ENCODE measurements at places on chromosomes 16 and 17.

- no peak for DNase-seq
These were observed 47.3 kb downstream of the MIS12 start for GRCh38 chr17:5533486-5534315.

DNA sequence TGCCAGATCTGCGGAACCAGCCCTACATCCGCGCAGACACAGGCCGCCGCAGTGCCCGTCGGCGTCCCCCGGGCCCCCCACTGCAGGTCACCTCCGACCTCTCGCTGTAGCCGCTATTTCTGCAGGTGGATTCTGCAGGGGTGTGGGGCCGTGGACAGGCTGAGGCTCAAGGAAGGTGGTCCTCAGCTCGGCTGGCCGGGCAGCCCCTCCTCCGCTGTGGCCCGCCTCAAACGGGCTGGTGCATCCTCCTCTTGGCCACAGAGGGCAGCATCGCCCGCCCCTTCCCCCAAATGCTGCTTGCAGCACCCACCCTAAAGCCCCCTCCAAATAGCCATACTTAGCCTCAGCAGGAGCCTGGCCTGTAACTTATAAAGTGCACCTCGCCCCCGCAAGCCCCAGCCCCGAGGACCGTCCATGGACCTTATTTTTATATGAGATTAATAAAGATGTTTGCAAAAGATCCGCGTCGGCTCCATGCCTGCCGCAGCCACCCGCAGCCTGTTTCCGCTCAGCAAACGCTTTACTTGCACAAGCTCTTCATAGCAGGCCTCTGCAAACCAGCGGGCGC, 14.9 kb downstream of the SPATA32 start:
- DNase-seq = no peak

GRCh38 chr16:79856581-79856980, 256.0 kb upstream of the MAF start:
- no peak for DNase-seq

DNA sequence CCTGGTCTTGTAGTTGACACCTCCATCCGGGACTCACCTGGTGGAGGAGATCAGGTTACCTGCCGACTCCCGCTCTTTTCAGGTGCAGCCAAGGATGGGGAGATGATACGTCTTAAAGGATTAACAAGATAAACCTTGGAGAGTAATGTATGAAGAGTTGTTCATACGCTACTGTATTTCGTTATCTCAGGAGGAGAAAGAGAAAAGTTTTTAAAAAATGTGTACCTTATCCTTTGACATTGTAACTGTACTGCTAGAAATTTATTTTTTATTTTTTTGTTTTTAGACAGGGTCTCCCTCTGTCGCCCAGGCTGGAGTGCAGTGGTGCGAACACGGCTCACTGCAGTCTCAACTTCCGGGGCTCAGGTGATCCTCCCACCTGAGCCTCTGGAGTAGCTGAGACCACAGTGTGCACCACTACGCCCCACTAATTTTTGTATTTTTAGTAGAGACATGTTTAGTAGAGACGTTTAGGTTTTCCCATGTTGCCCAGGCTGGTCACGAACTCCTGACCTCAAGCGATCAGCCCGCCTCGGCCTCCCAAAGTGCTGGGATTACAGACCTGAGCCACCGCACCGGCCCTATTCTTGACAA, 764 bp upstream of the SMURF2 start:
- DNase-seq = no peak

GRCh38 chr17:73013816-73014663, 78.4 kb downstream of the SLC39A11 start:
- no peak for DNase-seq

GRCh38 chr17:70525961-70526360, 356.6 kb downstream of the KCNJ2 start:
- no peak for DNase-seq

DNA sequence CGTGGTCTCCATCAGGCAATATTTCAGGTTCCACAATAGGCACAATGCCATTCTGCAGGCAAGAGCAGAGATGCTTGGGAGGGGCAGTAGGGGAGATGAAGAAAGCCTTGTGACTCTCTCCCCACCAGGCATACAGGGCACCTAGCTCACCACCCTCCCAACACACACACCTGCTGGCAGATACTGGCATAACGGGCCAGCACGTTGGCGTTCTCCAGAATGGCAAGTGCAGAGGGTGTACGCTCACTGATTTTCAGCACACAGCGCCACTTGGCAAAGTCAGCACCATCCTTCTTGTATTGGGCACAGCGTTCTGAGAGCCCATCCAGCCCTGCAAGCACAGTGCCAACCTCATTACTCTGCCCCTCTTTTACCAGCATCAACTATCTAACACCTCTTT, 2.2 kb downstream of the ALDOC start:
- DNase-seq = no peak

DNA sequence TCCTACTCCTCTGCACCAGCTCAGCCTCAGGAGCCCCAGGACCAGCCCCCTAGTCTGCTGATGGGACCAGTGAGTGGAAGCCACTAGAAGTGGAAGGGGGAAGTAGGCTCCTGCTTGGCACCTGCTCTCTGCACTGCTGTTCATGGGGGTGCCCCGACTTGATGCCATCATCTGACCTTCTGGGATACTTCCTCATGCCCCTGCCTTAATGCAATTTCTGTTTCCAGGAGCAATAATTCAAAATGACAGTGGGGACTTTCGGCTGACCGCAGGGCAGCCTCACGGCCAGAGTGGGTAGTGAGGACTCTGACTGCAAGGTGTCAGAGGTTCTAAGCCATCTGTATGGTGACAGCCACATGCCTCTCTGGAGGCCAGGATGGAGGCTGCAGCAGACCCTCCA, 196.4 kb upstream of the WSCD1 start:
- DNase-seq = no peak

- DNase-seq = no peak
These were observed 519.2 kb upstream of the EEF2KMT start for GRCh38 chr16:5616841-5617240.

DNA sequence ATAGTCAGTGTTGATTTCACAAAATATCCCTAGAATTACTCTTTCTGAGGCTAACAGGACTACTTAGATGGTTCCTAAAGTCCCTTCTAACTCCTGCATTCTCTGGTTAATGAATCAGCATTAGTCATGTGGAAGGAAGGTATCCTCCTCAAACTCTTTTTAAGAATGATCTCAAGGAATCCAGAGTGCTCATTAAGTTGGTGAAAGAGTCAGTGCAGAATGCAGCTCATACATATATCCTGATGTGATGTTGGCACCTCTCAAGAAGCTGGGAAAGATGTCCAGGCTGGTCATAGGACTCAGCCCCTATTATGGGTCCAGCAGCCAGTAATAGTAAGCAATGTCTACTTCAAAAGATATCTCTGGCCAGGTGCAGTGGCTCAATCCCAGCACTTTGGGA, 65.5 kb downstream of the PIGL start:
- DNase-seq = no peak

- no peak for DNase-seq
These were observed 217.2 kb downstream of the CA10 start for GRCh38 chr17:51941272-51941671.

DNA sequence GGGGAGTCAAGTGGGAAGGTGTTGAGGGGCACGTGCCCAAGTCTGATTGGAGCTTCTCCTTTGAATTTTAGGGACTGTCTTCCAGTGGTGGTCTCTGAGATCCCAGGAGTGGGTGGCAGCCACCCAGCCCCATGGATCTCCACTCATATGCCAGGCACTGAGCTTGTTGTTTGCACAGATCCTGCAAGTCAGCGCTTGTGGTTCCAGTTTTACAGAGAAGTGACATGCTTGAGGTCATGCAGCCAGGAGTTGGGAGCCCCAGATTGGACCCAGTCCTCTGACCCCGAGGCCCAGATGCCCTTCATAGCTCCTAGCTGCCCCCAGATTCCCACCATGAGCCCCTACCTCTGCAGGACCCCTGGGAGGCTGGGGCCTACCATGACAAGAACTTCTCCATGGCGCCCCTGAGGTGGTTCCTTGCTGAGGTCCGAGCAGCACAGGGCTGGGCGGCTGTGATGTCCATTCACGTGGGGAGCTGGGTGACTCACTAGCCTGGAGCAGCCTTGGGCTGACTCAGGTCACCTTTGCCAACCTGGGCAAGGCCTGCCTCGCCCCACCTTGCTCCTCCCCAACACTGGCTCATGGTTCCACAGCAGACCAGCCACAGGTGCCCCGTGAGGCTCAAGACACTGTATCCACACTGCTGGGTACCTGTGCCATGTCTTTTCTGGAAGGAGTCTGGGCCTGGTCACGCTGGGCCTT, 47.4 kb downstream of the RAI1 start:
- no peak for DNase-seq

DNA sequence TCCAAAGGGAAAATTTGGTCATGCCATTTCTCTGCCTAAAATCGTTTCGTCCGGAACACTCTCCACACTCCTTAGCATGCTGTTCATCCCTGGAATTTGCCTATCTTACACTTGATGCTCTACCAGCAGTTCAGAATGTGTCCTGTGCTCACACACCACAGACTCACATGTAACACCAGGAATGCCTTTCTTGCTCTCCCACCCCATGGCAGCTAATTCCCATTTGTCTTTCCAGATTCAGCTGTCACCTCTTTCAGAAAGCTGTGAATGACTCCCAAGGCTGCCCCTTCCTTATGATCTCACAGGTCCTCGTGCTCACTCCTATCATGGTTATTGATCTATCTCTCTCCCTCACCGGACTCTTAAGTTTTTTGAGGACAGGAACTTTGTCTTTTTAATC, 38.1 kb downstream of the HYDIN start:
- no peak for DNase-seq

- no peak for DNase-seq
These were observed 352.2 kb upstream of the TNRC6C start for GRCh38 chr17:77606146-77606864.

GRCh38 chr17:17505610-17506171, 9.5 kb upstream of the RASD1 start:
- DNase-seq = no peak

GRCh38 chr17:40453881-40454612, 10.8 kb downstream of the IGFBP4 start:
- DNase-seq = no peak

GRCh38 chr17:4318596-4318995, 47.9 kb downstream of the UBE2G1 start:
- DNase-seq = no peak
